ENCODE measurements at places on chromosomes 6 and 20. TPM values are rescaled to one million over a fixed set of nuclear protein-coding genes. Genes with fewer than 3 reads are reported as not detected.

LAMA4 gene
- polyA plus RNA-seq, result 135 TPM

EYA2 gene
- polyA plus RNA-seq, result 1.5 TPM

TNF gene
- not detected for polyA plus RNA-seq

FAM83B gene
- polyA plus RNA-seq, result not detected

PDYN gene
- polyA plus RNA-seq, result not detected

CLPSL1 gene
- not detected for polyA plus RNA-seq

FRMD1 gene
- polyA plus RNA-seq, result 0.24 TPM

TTLL9 gene
- 0.29 TPM for polyA plus RNA-seq

FNDC1 gene
- polyA plus RNA-seq, result 193 TPM

TMC2 gene
- polyA plus RNA-seq, result 0.10 TPM

CNR1 gene
- polyA plus RNA-seq, result 0.32 TPM

BPIFA1 gene
- not detected for polyA plus RNA-seq

SNAI1 gene
- 10.7 TPM for polyA plus RNA-seq

SLC17A1 gene
- not detected for polyA plus RNA-seq

DLGAP4 gene
- 49.4 TPM for polyA plus RNA-seq

SLC44A4 gene
- 0.37 TPM for polyA plus RNA-seq

ZNF133 gene
- 15.9 TPM for polyA plus RNA-seq

SIRPB1 gene
- polyA plus RNA-seq, result 1.7 TPM

TTK gene
- 6.4 TPM for polyA plus RNA-seq

IMPG1 gene
- 0.48 TPM for polyA plus RNA-seq

SLC32A1 gene
- not detected for polyA plus RNA-seq

EYS gene
- polyA plus RNA-seq, result 0.47 TPM

EYA4 gene
- polyA plus RNA-seq, result 23.4 TPM

SEL1L2 gene
- polyA plus RNA-seq, result not detected

SCAF8 gene
- polyA plus RNA-seq, result 30.7 TPM

SIM1 gene
- 3.9 TPM for polyA plus RNA-seq

MTFR2 gene
- 1.1 TPM for polyA plus RNA-seq

TTI1 gene
- 16.8 TPM for polyA plus RNA-seq

SLC35D3 gene
- 0.06 TPM for polyA plus RNA-seq

ELOVL2 gene
- polyA plus RNA-seq, result 1.9 TPM

ZNF292 gene
- 20.5 TPM for polyA plus RNA-seq

HLA-F gene
- 5.8 TPM for polyA plus RNA-seq
